Psoas muscle (tissue), 8 donors: ENCODE measurements at places on chromosomes 3 and 15. TPM values are rescaled to one million over a fixed set of nuclear protein-coding genes. Genes with fewer than 3 reads are reported as not detected.

NPAP1 gene
- polyA plus RNA-seq: not detected

DNA sequence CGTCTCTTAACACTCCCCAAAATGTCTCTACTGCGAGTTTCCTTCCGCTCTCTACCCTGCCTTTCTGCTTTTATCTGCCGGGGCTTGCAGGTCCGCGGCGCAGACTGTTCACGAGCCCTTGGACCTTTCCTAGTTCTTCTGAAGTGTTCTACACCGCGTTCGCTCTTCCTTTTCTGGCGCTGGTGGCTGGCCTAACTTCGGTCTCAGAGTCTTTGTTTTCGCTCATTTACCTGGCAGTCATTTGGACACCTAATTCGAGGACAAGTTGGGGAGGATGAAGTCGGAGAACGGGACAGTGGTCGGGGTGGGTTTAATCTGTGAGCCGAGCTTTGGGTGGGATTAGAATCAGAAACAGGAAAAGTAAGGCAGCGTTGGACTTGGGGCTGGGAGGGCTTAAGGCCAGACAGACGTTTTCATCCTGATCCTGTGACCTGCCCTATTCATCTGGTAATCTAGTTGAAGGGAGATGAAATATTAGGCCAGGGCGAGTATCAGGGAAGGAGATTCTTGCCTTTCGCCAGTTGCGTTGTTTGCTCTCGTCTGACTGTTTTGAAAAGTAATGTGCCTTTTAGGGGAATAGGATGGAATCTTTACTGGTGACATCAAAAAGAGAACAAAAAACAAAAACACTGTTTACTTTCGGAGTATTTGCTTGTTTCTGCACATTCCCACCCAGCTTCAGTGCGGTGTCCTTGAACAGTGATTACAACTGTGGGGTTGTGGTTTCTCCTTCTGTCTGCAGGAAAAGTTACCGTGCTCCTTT lies 1.8 kb downstream of the DIPK2A start:
- no peak for DNase-seq

DNA sequence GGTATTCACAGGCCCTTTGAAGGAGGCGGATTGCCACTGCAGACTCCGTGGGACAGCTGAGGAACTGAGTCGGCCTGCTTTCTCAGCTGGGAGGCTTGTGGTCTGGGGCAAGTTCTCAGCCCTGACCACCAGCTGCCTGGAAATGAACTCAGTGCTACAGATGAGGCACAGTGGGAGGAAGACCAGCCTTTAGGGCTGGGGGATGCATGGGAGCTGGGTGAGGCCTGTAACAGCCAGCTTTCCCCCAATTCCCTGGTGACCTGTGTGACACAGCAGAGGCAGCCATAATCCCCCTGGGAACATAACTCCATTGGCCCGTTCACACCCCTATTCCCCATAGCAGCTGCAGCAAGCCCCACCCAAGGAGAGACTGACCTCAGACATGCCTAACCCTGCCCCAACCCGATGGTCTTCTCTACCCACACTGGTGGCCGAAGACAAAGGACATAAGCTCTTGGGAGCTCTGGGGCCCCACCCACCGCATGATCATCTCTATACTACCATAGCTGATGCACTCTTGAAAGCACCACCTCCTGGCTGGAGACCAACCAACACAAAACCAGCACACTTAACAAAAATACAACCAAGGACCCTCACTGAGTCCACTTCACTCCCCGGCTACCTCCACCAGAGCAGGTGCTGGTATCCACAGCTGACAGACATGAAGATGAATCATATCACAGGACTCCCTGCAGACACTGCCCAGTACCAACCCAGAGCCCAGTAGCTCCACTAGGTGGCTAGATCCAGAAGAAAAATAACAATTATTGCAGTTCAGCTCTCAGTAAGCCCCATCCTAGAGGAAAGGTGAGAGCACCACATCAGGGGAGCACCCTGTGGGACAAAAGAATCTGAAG lies 24.9 kb downstream of the ZMAT3 start:
- no peak for DNase-seq

DNA sequence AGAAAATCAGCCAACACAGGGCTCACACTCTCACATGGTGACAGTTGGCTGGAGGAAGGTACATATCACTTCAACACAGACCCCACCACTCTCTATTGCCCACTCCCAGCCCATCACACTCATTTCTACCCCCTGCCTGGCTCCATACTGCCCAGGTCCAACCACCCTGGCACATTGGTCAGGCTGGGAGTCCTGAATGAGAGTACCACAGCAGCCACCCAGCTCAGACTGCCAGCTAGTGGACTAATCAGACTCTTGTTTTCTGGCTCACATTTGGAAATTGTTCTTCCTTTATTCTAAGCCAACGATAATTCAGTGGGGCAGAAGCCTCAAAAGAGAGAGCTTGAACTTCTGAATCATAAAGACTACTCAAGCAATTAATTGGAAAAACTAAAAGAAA lies 20.0 kb downstream of the MRPL46 start:
- no peak for DNase-seq

TF gene
- polyA plus RNA-seq: 0.53 TPM

- DNase-seq: no peak
Observed at GRCh38 chr15:66722757-66723540, 20.9 kb downstream of the SMAD6 start.

GRIP2 gene
- 2.2 TPM for polyA plus RNA-seq

- no peak for DNase-seq
Observed at GRCh38 chr3:17798000-17798399, 55.6 kb upstream of the TBC1D5 start.

DNA sequence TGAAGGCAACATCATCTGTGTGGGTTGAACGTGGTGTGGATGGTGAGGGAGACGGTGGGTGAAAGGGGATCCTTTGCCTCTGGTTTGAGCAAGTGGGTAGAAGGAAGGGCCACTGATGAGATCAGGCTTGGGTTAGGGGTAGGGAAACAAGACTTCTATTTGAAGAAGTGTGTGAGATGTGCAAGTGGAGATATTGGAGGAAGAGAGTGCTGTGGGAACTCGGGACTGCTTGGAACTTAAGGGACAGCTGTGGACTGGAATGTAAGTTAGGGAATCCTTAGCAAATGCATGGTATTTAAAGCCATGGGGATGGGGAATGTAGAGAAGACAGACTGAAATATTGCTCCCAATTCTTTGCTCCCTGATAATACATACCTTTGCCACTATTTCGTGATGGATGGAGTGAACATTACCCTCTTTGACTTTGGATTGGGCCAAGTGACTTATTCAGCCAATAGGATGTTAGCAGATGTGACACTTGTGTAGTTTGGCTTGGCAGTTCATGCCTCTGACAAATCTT lies 30.2 kb upstream of the AMOTL2 start:
- DNase-seq: no peak

DNA sequence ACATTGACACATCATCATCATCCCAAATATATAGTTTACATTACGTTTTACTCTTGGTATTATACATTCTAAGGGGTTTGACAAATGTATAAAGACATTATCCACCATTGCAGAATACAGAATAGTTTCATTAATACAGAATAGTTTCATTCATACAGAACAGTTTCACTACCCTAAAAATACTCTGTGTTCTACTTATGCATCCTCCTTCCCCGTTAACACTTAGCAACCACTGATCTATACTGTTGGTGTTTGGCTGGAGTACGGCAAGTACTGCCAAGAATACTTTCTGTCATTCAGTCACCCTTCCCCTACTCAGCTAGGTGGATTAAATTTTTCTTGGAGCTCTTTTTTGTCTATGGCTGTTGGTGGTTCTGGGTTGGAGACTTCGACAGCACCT lies 33.4 kb downstream of the LEKR1 start:
- no peak for DNase-seq

- DNase-seq: no peak
Observed at GRCh38 chr3:119403201-119403600, 60.2 kb downstream of the TMEM39A start.

NPHP3 gene
- 3.9 TPM for polyA plus RNA-seq

- no peak for DNase-seq
Observed at GRCh38 chr3:195755391-195755790, 34.6 kb downstream of the MUC20 start.

GRCh38 chr15:98169551-98169950 lies 209.0 kb downstream of the ARRDC4 start:
- DNase-seq: no peak

GRCh38 chr15:74829991-74830390 lies 3.6 kb downstream of the CPLX3 start:
- DNase-seq: no peak

GRCh38 chr3:108130701-108131474 lies 40.1 kb upstream of the CD47 start:
- no peak for DNase-seq

GRCh38 chr3:43874290-43874689 lies 183.6 kb downstream of the ABHD5 start:
- no peak for DNase-seq

DNA sequence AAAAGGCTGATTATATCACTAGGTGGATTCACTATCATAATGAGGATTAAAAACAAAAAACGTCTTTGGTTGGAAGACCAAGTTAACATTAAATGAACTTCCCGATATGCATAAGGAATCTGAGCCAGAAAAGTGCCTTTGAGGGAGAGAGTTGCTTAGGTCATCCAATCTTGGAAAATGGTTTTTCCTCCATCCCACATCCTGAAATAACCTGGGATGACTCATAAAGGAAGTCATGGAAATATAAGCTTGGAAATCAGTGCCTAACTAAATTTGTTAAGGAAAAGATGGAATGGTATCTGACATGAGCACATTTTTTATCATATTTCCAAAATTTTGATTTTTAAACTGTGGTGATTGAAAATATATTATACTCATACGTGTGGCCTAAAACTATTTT lies 66.0 kb downstream of the KBTBD8 start:
- DNase-seq: no peak
